Mesothelial cell of epicardium (in vitro differentiated cells): ENCODE measurements at places on chromosomes 4 and X. TPM values are rescaled to one million over a fixed set of nuclear protein-coding genes. Genes with fewer than 3 reads are reported as not detected.

DNA sequence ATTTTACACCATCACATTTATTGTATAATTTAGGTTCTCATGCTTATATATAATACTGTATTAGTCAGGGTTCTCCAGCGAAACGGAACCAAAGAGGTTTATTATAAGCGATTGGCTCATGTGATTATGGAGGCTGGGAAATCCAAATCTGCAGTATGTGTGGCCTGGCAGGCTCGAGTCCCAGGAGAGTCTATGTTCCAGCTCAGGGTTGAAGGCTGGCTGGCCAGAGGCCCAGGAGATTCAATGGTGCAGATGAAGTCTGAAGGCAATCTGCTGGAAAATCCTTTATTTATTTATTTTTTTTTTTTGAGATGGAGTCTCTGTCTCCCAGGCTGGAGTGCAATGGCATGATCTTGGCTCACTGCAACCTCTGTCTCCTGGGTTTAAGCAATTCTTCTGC is 63.0 kb upstream of the WDFY3 start:
- no peak for DNase-seq
- H3K27ac ChIP-seq: no peak overlapping the region
- no peaks in the 10 kb centered on the region for H3K4me1 ChIP-seq
- no peaks in the 10 kb centered on the region for H3K36me3 ChIP-seq
- H3K4me3 ChIP-seq: no peak overlapping the region
- no peaks in the 10 kb centered on the region for H3K27me3 ChIP-seq

GRCh38 chr4:41963105-41963504 is 18.5 kb upstream of the DCAF4L1 start:
- no peaks in the 10 kb centered on the region for H3K36me3 ChIP-seq
- DNase-seq: no peak
- no peaks in the 10 kb centered on the region for H3K27me3 ChIP-seq

GRCh38 chr4:169315530-169316343 is 45.0 kb upstream of the SH3RF1 start:
- peaks cover 40% of the 10 kb centered on the region for H3K4me1 ChIP-seq
- H3K36me3 ChIP-seq: peaks cover 4% of the 10 kb centered on the region
- H3K27me3 ChIP-seq: peaks cover 17% of the 10 kb centered on the region

The TKTL2 gene
- not detected in 3 replicates for total RNA-seq

- DNase-seq: no peak
- no peaks in the 10 kb centered on the region for H3K27me3 ChIP-seq
- peaks cover 25% of the 10 kb centered on the region for H3K4me1 ChIP-seq
- no peak overlapping the region for H3K27ac ChIP-seq
These were observed 60.0 kb downstream of the TIGD2 start for GRCh38 chr4:89171176-89171805.

The FOXR2 gene
- not detected in 3 replicates for total RNA-seq

GRCh38 chr4:55354648-55355047 is 8.6 kb downstream of the SRD5A3 start:
- H3K36me3 ChIP-seq: peaks cover 33% of the 10 kb centered on the region
- no peak overlapping the region for H3K27ac ChIP-seq
- H3K27me3 ChIP-seq: no peaks in the 10 kb centered on the region
- no peak for DNase-seq
- H3K4me1 ChIP-seq: no peaks in the 10 kb centered on the region

The ATP2B3 gene
- total RNA-seq: 0.82 to 0.99 TPM (median 0.83 TPM) in 3 replicates
